Non-pigmented ciliary epithelial cell (primary cell): ENCODE measurements at places on chromosomes 6 and 20.

- DNase-seq: no peak
Measured at GRCh38 chr20:15336536-15336935, 999.1 kb upstream of the FLRT3 start.

DNA sequence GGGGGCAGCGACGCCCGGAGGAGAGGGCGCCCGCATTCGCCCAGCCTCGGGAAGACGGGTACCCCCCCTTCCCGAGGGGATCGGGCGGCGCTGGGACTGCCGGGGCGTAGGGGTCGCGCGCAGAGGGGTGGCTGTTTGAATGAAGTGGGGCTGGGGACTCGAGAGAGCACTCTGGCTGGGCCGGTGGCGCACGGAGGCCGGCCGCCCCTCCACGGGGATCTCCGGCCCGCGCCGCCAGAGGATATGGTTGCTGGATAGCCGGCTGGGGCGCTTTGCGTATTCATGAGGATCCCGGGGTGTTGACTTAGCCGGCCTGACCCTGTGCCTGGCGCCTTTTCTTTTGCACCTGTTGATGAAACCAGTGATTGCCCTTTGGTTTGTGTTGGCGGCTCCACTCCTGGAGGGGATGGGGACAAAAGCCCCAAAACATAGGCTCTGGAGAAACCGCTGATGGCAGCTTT, 469 bp downstream of the SYNJ2 start:
- no peak for DNase-seq

DNA sequence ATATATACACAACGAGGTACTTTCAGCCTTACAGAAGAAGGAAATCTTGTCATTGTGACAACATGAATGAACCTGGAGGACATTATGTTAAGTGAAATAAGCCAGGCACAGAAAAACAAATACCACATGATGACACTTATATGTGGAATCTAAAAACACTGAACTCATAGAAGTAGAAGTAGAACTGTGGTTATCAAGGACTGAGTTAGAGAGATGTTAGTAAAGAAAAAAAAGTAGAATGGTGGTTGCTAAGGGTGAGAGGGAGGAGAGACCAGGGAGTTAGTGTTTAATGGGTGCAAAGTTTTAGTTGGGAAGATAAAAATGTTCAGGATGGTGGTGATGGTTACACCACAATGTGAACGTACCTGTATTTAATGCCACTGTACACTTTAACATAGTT, 4.8 kb upstream of the STX11 start:
- peak; percentile 10 for DNase-seq

- peak; percentile 6 for DNase-seq
Measured at GRCh38 chr6:24126586-24127192, 674 bp downstream of the NRSN1 start.

- DNase-seq: no peak
Measured at GRCh38 chr6:21870076-21870730, 276.7 kb downstream of the SOX4 start.

DNA sequence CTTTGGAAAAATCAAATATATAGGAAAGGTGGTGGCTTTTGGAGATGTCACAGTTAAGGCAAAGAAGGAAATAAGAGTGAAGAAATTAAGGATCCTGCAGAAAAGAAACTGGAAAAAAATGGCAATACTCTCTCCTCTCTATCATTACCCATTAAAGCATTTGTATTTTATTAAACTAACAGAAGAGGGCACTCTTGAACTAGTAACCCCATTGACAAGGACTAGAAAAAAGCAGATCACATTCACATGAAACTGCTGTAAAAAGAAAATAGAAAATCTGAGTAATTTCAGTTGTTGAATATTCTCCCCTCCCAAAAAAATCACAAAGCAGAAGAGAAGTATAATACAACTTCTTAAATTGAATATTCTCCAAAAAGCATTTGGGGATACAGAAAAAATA, 104.1 kb upstream of the SLC35B3 start:
- peak; percentile 2 for DNase-seq

- no peak for DNase-seq
Measured at GRCh38 chr6:25851961-25852360, 20.1 kb upstream of the SLC17A1 start.

- DNase-seq: no peak
Measured at GRCh38 chr6:14767226-14767625, 478.6 kb upstream of the JARID2 start.

DNA sequence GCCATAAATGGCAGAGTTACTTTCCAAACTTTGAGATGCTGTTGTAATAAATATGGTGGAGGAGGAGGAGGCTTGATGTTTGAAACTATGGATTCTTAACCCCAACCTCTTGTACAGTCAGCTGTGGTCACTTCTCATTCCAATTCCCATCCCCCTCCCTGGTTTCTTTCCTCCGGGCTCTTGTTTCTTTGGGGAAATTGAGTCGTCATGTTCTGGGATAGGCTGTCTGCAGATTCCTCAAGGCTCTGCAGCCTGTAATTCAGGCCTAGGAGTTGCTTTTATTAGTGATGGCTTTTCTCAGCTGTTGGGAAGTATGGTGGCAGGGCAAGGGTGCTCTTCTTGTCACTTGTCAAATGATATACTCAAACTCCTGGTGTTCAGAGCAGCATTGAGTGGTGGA, 2.6 kb downstream of the PTK7 start:
- no peak for DNase-seq

GRCh38 chr6:80517525-80517924, 411.1 kb downstream of the BCKDHB start:
- no peak for DNase-seq

- no peak for DNase-seq
Measured at GRCh38 chr20:1330075-1330830, 1.3 kb upstream of the SDCBP2 start.

GRCh38 chr20:36439040-36439730, 102.1 kb upstream of the MYL9 start:
- DNase-seq: no peak

DNA sequence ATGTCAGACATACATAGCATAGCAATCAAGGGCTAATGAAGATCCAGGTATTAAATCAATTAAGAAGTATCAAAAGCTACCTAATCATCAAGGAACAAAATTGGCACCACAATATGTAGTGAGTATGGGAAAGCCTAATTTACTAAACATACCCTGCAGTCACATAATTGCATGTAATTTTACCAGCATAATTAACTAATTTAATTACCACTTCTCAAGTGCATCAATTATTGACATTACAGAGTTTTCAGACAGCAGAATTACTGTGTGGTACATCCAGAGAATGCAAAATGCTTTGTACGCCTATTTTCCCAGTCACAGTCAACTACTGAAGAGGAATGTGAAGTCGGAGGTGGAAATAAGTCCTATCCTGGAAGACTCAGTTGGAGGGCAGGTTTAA, 279.0 kb upstream of the ID4 start:
- no peak for DNase-seq

GRCh38 chr6:3247255-3248146, 11.2 kb upstream of the PSMG4 start:
- peak; percentile 96 for DNase-seq

- DNase-seq: no peak
Measured at GRCh38 chr6:10404799-10405512, 9.9 kb downstream of the TFAP2A start.

DNA sequence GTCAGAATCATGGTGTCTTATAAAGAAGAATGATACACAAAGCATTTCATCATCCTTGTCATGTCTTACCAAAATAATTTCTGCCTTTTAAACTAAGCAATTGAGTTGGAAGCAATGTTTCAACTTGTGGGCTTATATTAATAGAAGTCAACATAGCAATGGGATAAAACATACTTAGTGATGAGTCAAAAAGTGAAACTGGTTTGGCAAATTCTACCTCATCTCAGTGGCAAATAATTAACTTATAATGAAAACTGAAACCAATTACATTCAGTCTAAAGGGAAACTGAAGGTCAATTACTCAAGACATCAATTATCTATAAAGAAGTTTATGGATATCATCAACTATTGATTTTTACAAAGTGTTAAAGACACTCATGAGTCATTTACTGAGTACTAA, 463.8 kb downstream of the BMP2 start:
- DNase-seq: no peak

DNA sequence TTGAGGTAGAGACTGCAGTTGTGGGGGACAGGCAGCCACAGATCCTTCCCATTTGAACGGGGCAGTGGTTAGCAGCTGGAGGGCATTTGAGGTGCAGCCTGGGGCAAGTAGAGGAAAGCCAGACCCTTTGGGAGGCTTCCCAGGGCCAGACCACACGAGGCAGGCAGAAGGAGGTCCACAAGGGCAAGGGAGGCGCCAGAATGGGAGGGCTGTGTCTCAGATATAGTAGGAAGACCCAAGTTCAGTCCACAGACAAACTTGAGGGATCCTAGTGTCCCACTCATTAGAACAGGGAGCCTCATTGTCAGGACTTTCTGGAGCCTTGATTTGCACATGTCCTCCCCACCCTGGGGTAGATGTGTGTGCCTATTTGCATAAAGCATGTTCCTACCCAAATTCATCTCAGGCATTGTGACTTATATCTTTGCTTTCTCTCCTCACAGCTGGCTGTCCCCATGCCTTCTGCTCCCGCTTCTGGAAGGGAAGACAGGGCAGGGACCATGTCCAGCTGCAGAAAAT, 166.0 kb downstream of the VEGFA start:
- no peak for DNase-seq

DNA sequence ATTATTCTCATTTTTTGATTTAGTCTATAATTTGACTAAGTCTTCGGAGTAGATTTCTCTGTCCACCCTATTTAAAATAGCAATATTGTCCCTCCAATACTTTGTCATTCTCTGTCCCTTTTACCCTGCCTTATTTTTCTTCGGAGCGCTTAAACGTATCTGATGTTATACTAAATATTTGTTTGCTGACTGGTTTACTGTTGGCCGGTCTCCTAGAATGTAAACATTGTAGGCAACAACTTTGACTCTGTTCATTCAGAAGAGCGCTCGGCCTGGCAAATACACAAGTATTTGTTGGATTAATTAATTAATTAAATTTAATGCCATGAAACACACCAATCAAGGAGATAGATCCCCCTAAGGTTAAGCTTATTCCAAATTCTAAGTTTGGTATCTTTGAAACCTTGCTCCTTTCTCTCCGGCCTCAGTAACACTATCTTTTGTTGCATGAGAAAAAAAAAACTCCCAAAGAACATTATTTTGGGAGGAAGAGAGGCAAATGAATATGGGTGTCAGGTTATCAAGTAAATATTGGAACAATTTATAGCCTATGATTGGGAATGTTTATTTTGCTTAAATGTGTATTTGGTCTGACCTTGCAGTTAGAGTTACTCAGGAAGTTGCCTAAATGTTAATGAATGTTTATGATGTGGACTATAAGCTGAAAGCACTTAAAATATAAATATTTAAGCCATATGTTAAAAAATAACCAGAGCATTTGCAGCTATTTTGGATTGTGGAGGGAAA, 231.1 kb downstream of the SOX4 start:
- no peak for DNase-seq

DNA sequence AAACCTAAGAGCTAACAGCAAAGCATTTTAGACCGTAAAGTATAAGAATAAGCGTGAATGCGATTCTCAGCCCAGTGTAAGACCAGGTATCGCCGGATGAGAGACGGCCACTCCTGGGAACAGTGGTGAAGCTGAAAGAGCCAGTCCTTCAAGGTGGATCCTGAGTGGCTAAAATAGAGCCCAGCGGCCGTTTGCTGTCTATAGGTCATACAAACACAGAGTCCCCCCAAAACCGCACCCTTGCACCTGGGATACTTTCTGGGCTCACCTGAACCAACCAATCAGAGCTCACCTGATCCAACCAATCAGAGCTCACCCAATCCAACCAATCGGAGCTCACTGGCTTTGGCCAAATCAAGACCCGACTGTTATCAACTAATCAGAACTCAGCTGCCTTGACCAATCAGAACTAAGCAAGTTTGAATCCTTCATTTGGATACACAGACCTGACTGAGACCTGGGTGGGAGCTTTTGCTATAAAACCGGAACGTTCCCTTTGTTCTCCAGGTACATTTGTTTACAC, 248.2 kb downstream of the DLL1 start:
- no peak for DNase-seq

DNA sequence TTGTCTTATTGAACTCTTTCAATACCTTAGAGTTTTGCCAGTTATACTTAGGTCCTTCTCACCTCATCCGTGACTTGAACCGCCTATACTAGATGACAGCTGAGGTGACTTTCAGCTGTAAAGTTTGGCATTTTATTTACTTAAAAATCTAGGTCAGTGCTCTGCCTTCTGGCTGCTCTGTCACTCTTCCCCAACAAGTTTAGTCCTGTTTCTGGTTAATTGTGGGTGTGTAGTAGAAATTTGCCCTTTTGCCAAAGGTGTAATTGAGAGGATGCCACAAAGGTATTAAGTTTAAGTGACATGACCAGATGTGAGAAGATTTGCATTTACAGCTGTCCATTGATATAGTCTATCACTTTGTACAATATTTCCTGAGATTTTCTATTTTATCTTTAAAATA, 106.2 kb downstream of the FARS2 start:
- DNase-seq: no peak

DNA sequence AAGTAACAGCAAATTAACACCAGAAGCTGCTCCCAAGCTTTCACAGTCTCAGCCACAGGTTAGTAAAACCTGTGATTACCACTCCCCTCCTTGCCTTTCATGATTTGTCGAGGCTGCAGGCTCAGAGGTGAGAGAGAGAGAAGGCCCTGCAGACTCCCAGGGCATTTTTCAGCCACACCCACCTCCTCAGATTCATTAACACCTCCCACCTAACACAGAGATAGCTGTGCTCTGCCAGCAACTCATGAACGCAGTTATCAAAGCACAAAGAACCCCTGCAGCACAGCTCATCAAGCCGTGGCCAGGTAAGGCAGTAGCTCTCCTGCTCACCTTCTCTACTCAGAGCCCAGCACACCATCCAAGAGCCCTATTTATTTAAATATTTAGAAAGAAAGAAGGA, 27.1 kb downstream of the F13A1 start:
- no peak for DNase-seq

- no peak for DNase-seq
Measured at GRCh38 chr6:155949256-155949655, 493.6 kb upstream of the NOX3 start.

GRCh38 chr20:32571566-32571965, 13.6 kb downstream of the NOL4L start:
- DNase-seq: no peak

GRCh38 chr6:102223942-102224341, 830.4 kb downstream of the GRIK2 start:
- no peak for DNase-seq

DNA sequence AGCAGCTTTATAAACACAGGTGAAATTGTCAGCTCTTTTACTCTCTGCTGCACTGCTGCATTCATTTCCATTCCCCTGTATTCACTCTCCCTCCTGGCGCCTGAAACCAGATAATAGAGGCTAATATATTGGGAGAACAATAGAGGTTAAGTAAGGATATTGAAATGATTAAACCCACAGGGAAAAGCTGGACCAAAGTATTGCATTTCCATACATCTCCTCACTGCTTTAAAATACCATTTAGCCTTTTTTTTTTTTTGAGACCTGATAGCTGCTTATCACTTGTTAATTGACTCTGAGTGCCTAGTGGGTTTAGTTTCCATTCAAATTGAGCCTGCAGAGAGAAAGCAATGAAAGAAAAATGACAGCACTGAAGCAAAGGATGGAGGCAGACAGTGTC, 540.5 kb upstream of the IMPG1 start:
- DNase-seq: no peak

- DNase-seq: no peak
Measured at GRCh38 chr6:80640176-80640575, 533.7 kb downstream of the BCKDHB start.

GRCh38 chr20:40606660-40607059, 82.4 kb downstream of the MAFB start:
- no peak for DNase-seq

- DNase-seq: no peak
Measured at GRCh38 chr20:53914781-53915445, 155.5 kb downstream of the BCAS1 start.
